ENCODE measurements at places on chromosomes 3 and 15.

DNA sequence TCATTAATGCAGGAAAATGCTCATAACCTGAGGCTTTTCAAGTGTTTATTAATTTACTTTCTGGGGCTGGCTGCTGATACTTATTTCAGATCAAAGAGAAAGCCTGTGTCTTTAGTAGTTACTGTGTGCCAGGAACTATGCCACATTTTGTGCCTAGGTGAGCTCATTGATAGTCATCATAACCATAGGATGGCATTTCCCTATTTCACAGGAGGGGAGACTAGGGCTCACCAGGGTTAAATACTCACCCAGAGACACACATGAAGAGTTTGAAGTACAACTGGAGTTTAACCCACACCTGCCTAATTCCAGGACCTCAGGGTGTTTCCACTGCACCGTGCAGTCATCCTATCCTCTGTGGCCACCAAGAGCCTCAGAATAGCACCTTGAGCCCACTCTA, 264.4 kb upstream of the NR2E3 start:
- no peak for DNase-seq

GRCh38 chr15:49306551-49306950, 116.5 kb upstream of the FGF7 start:
- no peak for DNase-seq

DNA sequence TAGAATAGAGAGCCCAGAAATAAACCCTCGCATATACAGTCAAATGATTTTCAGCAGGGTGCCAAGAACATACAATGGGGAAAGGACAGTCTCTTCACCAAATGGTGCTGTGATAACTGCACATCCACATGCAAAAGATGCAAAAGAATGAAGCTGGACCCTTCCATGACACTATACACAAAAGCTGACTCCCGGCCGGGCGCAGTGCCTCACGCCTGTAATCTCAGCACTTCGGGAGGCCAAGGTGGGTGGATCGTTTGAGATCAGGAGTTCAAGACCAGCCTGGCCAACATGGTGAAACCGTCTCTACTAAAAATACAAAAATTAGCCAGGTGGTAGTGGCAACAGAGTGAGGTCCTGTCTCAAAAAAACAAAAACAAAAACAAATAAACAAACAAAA, 43.2 kb upstream of the IQSEC1 start:
- DNase-seq = no peak

- DNase-seq = no peak
These were observed 656.0 kb upstream of the SGO1 start for GRCh38 chr3:20842002-20842401.

- DNase-seq = no peak
These were observed 445.1 kb upstream of the RASGRP1 start for GRCh38 chr15:39009740-39010139.

DNA sequence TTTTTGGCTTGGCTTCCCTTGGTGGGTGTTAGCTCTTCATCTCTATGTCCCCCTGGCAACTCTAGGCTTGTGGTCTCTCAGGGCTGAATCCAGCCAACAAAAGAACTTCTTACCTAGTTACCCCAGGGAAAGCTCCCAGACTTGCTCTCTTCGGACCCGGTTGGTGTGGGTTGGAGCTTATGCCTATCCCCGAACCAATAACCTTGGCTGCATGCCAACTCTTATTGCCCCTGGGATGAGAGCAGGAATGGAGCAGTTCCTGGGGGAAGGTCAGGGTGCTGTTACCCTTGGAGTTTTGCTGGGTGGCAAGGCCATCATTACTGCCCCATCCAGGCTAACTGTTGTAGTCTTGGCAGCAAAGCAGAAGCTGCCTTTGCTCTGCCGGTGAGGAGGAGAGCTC, 147.8 kb downstream of the CACNA1D start:
- DNase-seq = no peak

GRCh38 chr15:64701482-64702184, 73.8 kb downstream of the RBPMS2 start:
- DNase-seq = no peak

GRCh38 chr15:94670438-94671034, 439.2 kb downstream of the MCTP2 start:
- DNase-seq = no peak

DNA sequence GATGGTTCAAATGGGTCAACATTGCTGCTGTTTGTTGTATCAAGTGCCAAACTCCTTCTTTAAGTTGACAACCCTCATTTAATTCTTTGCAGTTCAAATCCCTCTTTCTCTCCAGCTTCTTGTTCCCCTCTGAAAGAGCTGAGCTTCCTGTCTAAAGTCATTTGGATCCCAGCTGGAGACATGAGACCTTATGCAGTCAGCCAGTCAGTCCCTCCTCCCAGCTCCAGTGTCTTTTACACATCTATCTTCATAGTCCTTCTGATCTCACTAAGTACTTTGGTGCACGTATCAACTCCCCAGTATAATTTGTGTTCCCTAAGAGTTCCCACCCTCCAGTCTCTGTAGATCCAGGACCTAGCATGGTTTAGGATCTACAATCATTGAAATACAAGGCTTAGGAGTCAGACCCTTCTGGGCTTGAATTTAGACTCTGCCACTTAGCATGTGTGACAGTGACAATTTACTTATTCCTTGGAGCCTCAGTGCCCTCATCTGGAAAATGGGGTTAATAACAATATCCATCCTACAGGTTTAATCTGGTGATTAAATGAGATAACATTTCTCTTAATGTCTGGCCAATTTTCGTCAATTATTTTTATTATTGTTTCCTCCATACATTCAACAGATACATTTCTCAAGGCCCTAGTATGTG, 102.8 kb upstream of the SEMA6D start:
- no peak for DNase-seq

GRCh38 chr3:53069422-53070068, 23.7 kb upstream of the SFMBT1 start:
- no peak for DNase-seq

DNA sequence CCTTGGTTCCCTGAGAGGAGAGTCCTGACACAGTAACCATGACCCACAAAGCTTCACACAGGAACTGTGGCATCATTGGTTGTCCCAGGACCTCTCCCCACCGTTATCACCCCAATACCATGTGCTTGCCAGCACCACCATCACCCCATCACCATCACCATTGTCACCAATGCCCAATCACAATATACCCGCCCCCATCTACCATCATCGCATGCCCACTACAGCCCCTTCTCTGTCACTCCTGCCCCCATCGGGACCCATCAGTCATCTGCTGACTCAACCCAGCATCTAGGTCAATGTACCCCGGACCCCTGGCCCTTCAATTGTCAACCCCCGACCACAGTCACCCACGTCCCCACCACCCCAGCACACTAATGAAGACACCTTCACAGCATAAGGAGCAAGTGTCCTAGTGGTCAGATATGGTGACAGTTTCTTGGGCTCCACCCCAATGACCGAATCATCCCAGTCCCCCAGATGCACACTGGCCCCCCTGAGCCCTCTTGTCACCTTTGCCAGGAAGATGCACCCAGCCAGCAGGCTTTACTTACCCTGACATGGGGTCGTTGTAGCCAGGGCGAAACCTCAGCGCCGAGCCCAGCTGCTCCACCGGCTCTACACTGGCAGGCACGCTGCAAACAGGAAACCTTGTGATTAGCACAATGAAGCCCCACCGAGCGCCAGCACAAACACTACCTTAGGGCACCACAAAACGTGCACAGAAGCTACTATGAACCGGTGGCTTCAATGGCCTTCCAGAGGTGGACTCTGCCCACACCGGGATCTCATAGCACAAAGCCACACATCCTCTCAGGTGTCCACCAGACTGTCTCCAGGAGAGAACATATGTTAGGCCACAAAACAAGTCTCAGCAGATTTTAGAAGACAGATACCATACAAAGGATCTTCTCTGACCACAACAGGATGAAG, 25.1 kb downstream of the SHISA5 start:
- no peak for DNase-seq

DNA sequence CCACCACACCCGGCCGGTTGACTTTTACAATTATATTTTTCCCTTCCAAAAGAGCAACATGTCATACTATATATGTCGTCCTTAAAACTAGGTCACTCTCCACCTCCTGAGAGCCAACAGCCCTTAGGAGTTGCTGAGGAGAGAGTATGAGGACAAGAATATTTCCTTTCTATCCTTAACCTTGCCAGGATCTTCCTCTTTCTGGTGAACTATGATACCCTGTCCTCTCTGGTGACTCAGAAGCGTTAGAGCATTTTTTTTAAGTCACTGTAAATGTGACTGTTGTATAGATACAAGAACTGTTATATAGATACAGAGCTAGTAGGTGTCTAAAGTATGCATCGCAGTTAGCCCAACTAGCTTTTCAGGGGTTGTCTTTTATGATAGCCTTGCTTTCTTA, 33.7 kb upstream of the MTHFS start:
- peak; percentile 3 for DNase-seq

GRCh38 chr3:45320986-45321385, 67.4 kb upstream of the LARS2 start:
- no peak for DNase-seq

- no peak for DNase-seq
These were observed 12.8 kb upstream of the CEP152 start for GRCh38 chr15:48823706-48824105.

GRCh38 chr3:189143321-189143720, 28.4 kb upstream of the TPRG1 start:
- no peak for DNase-seq

DNA sequence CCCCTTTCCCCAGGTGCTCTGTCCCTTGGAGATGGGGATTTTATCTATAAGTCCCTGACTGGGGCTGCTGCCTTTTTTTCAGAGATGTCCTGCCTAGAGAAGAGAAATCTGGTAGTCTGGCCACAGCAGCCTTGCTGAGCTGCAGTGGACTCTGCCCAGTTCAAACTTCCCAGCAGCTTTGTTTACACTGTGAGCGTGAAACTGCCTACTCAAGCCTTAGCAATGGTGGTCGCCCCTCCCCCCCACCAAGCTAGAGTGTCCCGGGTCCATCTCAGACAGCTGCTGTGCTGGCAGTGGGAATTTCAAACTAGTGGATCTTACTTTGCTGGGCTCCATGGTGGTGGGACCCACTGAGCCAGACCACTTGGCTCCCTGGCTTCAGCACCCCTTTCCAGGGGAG, 38.9 kb downstream of the TMEM266 start:
- DNase-seq = no peak

Data from GDM1 (cell line).